Jurkat, Clone E6-1 (cell line): ENCODE measurements at places on chromosomes 3 and 15.

- DNase-seq: no peak
These were observed 397.6 kb upstream of the WNT5A start for GRCh38 chr3:55884491-55885285.

DNA sequence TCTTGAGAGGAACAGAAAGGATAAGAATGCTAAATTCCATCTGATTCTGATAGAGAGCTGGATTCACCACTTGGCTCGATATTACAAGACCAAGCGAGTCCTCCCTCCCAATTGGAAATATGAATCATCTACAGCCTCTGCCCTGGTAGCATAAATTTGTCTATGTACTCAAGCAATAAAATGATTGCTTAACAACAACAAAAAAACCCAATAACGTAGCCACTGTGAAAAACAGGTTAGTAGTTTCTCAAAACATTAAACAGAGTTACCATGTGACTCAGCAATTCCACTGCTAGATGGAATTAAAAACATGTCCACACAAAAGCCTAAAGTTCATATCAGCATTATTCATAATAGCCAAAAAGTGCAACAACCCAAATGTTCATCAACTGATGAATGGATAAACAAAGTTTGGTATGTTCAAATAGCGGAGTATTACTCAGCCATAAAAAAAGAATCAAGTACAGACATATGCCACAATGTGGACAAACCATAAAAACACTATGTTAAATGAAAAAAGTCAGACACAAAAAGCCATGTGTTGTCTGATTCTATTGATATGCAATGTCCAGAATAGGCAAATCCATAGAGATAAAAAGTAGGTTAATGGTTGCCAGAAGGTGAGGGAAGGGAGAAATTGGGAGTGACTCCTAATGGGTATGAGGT, 16.8 kb downstream of the BCL2L10 start:
- no peak for DNase-seq

DNA sequence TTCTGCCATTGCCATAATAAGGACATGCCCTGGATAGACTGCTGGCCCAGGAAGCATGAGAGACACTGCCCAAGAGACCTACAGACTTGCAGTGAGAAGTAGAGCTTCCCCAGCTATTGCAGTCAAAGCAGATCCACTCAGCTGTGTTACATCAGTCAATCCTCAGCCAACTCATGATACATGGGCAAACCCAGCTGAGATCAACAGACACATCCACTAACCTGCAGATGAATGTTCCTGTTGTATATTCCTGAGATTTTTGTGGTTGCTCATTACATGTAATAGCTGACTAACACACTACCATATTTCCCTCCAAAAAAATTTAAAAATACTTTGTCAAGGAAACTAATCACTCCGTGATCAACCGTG, 68.6 kb downstream of the DCLK3 start:
- no peak for DNase-seq

DNA sequence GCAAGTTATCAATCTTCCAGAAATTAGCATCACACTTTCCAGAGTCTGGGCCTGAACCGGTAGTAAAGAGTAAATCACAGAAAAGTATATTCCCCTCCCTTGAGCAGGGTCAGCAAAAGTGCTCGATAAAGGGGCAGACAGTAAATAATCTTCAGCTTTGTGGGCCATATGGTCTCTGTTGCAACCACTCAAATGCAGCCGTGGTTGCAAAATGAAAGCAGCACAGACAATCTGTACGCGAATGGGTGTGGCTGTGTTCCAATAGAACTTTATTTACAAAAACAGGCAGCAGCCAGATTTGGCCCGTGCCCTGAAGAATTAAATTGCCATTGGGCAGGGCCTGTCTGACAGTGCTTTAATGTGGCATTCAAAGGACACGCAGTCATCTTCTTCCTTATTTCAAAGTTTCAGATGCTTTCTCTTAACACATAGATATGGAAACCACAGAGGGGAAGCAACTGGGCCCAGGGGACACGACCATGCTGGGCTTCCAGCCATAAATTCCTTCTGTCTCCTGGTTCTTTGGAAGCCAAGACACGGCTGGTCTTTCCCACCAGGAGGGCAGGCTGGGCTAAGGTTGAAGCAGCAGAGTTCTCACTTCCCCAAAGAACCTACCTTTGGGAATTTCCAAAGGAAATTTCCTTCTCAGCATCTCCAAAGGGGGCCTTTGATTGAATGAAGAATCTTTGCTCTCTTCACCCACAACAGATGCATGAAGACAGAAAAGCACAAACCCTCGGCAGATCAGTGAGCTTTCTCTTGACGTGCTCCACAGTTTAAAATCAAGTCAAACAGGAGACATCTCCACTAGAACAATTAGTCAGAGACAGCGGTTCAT, 489.8 kb upstream of the PROK2 start:
- DNase-seq: no peak

DNA sequence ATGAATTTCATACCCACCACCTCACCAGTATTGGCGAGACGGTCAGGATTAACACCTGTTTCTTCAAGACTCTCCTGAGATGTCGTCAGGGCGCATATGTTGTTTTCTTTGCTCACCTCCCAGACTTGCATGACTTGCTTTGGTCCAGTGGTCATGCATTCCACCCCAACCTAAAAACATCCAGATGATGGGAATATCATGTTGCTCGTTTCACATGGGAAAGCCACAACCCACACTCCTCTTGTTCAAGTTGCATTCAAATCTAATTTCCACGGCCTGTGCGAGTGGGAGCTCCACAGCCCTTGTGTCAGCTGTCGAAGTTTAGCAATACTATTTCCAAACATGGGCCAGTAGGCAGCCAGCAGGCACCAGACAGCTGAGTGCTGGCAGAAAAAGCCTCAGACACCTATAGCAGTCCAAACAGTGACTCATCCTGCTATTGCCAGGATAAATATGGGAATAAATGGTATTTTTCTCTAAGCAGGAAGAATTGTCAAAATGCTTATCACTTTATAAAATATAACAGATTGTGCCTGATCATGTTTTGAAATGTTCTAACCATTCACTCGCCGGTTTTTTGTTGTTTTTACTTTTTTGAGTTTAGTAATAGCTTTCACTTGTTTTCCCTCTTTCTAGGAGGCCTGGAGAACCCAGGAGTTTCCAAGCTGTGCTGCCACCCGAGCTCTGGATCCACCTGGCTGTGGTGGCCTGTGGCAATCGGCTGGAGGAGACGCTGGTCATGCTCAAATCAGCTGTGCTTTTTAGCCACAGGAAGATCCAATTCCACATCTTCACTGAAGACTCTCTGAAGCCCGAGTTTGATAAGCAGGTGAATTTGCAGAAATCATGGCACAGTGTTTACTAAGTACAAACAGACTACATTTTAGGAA, 20.1 kb downstream of the GXYLT2 start:
- no peak for DNase-seq

- no peak for DNase-seq
These were observed 119.1 kb downstream of the SV2B start for GRCh38 chr15:91219206-91219605.
